ENCODE measurements at places on chromosomes 3 and 15.

DNA sequence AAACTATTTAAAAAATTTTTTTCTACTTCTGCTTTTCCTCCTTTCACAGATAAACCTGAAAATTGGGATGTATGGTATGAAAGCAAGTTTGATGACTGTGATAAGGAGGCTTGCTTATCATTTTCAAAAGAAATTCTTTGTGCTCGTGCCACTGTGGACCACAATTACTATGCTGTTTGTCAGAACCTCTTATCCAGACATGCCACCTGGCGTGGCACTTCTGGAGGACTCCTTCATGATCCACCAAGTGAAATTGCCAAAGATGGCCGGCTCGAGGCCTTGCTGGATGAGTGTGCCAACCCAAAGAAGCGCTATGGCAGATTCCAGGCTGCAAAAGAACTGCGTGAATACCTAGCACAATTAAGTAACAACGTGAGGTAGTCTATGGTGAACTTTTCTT lies 17.8 kb downstream of the DIPK2A start:
- DNase-seq, result no peak

GRCh38 chr15:42066764-42067415 lies 27.5 kb downstream of the PLA2G4D start:
- DNase-seq, result no peak

DNA sequence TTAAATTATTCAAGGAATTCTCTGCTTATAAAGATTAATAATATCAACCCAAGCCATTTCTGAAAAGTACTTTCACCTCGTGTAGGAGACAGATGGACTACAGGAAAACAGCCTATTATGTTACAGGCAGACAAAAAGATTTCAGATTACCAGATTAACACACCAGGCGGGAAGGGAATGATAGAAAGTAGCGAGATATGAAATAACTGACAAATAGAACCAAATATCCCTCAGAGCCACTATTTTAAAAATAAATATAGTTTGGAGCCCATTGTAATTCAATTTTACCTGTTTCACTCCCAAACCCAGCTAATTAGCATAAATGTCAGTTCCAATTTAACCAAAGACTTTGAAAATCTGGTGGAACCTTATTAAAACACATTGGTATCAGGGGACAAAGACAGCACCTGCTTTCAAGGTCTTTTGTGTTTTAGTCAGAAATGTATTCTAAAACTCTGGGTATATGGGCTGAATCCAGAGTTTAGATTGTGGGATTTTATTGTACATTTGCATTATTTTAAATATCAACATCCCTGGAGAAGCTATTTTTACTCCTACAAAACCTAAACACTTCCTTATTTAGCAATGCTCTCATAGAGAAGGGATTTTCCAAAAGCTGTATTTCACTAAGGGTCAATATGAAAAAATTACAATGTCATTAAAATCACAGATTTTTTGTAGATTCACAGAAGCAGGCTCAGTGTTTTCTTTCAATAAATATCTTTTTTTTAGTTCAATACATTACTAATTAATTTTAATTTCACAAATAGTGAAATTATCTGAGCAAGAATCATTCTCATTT lies 138.4 kb downstream of the TNIK start:
- no peak for DNase-seq

- DNase-seq, result peak; percentile 7
Measured at GRCh38 chr3:176120507-176120906, 1076.8 kb downstream of the TBL1XR1 start.

DNA sequence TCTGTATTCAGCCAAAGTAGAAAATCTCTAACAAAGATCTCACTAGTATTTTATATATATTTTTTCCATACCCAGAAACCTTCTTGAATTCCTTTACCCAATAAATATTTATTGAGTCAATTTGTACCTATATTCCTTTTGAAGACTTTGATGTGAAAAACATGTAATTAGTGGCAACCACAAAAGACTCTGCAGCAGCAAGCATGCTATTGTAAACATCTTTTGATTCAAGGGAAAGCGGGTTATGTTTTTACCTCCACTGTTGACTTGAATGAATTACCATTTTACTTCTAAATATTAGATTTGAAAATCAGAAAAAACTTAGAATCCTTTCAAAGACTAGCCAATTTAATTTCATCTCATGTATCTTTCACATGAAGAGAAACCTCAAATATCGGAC lies 2.4 kb downstream of the GPR15 start:
- no peak for DNase-seq

DNA sequence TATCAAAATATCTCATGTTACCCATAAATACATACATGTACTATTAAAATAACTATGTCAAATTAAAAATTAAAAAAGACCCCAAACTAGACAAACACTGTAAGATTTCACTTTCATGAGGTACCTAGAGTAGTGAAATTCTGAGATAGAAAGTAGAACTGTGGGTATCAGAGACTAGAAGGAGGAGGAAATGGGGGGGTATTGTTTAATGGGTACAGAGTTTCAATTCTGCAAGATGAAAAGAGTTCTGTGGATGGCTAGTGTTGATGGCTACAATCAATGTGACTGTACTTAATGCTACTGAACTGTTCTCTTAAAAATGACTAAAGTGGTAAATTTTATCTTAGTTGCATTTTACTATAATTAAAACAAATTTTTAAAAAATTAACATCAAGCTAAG lies 36.6 kb downstream of the RFX7 start:
- DNase-seq, result no peak

- DNase-seq, result no peak
Measured at GRCh38 chr15:81955382-81956062, 90.3 kb downstream of the MEX3B start.

DNA sequence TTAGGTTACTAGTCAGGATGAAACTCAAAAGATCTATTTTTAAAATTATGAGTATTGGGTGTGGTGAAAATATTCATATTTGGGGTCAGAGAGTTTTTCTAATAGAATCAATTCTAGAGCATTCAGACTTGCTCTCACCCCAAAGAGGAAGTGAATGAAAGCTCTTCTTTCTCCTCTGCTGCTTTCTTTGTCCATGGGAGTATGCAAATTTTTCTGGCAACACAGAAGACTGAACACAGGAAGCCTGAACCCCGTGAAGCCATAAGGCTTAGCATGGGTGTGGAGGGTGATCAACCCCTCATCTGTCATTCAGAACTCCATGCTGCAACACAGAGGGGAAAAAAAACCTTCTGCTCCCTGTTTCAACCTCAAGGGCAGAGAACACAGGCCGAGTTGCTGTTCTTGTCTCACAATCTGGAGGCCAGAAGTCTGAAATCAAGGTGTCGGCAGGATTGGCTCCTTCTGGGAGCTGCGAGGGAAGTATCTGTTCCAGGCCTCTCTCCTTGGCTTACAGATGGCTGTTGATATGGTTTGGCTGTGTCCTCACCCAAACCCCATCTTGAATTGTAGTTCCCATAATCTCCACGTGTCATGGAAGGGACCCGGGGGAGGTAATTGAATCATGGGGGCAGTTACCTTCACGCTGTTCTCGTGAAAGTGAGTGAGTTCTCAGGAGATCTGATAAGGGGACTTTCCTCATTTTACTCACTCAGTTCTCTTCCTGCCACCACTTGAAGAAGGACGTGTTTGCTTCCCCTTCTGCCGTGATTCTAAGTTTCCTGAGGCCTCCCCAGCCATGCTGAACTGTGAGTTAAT lies 33.7 kb upstream of the CD47 start:
- no peak for DNase-seq

DNA sequence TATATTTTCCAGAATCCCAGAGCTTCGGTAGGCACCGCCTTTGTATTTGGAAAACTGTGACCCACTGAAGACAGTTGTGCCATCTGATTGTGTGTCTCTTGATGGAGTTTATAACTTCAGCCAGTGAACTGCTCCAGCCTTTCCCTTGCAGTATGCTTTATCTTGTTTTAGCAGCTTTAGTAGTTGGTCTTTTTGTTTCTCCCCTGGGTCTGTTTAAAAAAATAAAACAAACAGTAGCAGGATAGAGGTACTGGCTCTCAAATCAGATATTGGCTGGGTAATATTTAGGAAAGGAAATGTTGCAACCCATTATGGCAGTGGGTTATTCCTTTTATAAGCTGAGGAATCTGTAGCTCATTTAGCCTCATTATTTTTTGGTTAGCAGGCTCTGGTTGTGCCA lies 151.5 kb upstream of the BFSP2 start:
- DNase-seq, result no peak

GRCh38 chr15:96146726-96147125 lies 183.8 kb upstream of the NR2F2 start:
- no peak for DNase-seq

GRCh38 chr3:66803206-66803605 lies 194.9 kb upstream of the KBTBD8 start:
- no peak for DNase-seq

DNA sequence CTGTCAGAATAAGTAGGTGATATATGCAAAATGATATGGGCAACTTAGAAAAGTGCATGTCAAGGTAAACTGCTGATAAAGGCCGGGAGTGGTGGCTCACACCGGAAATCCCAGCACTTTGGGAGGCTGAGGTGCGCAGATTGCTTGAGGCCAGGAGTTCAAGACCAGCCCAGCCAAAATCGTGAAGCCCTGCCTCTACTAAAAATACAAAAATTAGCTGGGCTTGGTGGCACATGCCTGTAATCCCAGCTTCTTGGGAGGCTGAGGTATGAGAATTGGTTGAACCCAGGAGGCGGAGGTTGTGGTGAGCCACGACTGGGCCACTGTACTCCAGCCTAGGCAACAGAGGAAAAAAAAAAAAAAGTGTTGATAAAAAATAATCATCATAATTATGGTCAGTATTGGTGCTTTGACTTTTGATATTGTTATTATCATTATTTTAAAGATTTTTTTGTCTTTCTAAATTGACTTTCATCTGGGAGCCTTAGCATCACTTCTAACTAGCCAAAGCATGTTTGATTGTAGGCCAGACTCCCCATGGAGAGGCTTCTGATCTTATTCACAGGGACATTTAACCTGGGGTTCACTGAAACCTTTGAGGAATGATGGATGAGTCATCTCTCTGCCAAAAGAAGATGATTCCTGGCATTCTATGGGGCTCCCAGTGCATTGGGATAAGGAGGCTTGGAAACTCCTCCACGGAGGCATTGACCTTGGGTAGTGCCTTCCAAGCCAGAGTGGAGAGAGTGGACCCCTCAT lies 5.6 kb downstream of the ZBTB38 start:
- no peak for DNase-seq

GRCh38 chr15:39919748-39920509 lies at the start of gene GPR176:
Gene GPR176, minus strand, starts transcription at chr15:39920266. Its CDS starts 240 bp downstream, at chr15:39920026.
- peak; percentile 71 for DNase-seq

GRCh38 chr3:67245545-67245944 lies 247.4 kb downstream of the KBTBD8 start:
- DNase-seq, result no peak

DNA sequence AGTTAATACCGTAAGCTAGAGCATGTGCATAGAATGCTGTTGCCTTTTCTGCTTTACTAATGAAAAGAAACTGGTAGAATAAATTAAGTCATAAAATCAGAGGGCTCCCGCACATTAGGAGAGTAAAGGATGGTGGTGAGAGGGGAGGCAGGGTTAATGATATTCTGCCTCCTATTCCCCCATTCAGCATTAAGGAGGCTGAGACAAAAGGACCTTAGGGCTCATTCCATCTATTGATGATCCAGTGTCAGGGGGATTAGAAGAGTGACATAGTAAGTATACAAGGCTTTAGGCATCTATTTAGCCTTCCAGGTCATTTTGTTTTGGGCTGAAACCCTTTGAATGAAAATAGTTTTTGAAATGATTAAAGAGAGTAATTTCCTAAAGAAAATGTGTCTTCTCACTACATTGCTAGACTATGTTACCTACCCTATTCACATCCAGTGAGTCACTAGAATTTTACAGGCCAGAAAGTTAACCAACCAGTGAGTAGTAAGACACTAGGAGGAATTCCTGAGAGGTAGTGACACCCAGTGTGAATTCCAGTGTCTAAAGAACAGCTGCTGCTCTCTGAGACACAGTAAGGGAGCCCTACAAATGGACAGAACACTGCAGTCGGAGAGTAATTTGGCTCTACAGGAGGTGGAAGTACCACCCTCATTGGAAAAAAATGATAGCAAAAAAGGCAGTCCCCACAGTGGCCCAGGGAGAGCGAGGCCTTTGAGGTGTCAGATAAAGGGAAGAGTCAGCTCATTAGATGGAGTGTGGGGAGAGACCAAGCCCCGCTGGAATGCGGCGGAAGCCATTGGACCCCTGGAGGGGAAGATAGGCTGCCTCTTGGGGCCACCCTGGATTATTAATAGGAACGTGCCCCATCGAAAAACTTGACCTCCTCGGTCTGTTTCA lies 67.6 kb downstream of the TUSC7 start:
- DNase-seq, result no peak

DNA sequence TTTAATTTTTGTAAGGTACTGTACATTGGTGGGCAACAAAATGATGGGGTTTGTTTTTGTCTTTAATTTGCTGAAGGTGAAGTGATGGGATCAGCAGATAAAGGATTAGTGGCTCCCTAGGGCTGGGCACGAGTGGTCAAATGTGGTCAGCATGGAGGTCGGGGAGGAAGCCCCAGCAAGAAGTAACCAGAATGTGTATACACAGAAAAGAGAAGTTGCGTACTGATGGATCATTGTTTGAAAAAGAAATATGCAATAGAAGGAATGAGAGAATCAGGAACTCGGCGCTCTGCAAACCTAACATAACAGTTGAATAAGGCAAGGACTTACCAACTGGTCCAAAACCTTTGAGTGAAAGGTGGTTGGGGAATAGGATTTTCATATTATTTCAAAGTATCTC lies 1.5 kb downstream of the TMOD2 start:
- DNase-seq, result no peak

DNA sequence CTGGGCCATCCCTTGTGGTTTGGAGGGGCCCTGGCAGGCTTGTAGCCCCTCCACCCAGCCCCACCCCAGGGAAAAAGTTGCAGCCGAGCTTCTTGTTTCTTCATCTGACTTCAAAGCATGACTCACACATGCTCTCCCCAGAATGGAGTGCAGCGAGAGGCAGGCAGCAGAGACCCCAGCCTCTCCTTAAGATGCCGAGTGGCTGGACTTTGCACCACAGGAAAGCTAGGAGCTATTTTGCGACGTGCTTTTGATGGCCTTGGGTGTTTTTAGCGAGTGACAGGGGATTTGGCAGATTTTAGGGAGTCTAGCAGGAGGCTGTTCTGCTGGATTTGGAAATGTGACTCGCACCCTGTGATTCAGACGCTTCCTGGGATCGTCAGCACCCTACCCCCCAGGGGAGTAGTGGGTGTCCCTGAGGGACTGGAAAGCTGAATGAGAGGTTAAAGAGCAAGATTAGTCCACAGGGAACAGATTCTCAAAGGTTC lies 14.2 kb downstream of the BAHD1 start:
- no peak for DNase-seq

DNA sequence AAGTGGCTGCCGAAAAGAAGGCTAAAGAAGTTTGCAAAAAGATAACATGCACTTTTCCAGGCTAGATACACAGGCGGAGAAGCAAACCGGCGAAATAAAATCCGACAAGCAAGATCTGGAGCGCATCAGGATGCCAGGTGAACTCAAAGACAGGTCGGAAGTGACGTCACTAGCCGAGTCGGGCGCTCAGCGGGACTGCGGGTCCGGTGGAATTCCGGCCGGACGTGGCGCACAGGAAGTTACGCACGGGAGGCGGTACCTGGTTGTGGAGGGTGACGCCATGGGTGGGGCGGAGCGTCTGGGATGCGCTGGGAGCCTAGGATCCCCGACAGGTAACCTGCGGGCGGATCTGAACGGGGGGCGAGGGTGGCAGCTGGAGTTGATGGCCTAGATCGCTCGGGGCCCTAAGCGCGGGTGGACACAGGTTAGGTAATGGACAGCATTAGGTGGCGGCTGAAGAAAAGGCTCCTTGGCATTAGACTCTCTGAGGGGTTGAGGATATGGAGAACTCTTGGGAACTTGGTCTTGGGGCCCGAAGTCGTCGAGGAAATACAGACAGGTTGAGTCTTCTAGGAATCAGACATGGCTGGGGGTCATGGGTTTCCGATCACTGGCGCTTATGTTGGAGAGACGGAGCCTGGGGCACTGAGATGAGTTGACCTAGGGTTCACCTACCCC lies 29.0 kb upstream of the EHHADH start:
- peak; percentile 99 for DNase-seq

Measured in stomach (tissue), 19 donors.